ENCODE measurements at places on chromosomes 1 and 21.

DNA sequence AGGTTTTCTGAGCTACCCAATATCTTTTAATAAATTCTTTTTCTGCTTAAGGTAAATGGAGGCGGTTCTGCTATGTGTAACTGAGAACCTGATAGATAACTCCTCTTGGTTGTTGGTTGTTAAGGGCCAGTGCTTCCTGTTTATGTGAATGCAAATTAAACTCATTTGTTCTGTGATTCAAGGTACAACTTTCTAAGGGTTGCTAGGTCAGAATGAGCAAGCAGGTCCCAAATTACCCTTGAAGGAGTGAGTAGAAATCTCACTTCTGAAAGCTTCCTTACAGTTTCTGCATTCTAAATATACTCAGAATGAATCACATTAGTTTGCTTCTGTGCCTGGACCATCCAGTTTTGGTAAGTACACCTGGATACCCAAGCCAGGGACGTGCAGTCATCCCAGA is 15.5 kb upstream of the FAM78B start:
- no peak for DNase-seq

DNA sequence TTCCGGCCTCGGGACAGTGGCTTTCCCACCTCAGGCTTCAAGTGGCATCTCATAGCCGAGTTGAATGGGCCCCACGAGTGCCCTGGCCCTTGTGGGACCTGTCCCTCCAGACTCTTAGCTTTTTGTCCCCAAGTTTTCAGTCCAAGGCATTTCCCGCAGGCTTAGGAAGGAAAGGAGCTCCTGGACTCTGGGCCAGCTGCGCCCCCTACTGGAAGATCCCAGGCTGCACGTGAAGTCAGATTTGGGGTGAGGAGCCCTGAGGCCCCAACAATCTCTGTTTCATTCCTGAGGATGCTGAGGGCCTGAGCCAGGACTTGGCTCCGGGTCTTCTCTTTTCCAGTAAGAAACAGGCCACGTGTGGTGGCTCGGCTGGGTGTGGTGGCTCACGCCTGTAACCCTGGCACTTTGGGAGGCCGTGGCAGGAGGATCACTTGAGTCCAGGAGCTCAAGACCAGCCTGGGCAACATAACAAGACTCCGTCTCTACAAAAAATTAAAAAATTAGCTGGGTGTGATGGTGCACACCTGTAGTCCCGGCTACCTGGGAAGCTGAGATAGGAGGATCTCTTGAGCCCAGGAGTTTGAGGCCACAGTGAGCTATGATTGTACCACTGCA is 67.4 kb downstream of the ARHGEF10L start:
- DNase-seq = peak; percentile 64

DNA sequence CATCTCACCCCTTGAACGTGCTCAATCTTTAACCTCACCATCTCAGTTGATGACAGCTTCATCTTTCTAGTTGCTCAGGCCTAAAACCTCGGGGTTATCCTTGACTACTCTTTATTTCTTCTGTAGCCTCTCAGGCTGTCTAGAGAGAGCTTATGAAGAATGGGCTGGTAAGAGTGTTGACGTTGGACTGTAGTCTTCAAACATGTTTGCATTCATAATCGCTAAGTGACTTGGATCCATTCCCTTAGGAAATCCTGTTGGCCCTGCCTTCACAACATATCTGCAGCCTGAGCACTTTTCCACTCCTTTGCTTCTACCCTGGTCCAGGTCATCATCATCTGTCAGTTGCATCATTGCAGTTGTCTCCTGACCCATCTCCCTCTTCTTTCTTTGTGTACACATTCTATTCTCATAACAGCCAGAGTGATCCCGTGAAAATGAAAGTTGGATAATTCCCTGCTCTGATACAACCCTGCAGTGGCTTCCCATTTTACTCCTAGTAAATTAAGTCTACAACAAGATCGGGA is 10.5 kb downstream of the UCK2 start:
- DNase-seq = no peak

DNA sequence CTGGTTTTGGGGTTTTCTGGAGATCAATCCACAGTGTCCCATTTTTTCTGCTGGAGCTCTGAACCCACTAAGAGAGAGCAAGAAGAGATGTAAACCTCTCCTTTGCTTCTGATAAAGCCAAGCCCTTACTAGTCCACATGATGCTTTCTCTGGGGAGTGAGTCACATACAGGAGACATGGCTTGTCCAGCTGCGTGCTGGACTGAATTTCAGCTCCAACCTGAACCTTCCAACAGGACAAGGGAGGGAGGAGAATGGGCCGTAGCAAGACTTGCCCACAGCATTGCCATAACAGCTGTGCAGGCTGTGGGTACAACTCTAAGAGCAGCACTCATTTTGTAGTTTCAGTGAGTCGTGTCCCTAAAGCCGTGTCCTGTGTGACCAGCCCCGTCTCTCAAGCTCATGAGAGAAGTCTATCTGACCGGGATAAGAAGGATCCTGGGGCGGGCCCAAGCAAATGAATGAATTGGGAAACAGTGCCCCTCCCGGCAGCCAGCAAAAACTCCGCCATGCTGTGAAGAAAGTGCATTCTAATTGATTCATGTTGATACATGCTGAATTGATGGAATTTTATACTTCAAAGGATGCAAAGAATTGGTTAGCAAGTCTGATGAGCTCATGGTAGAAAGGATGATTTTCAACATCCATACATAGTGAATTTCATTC is 195.2 kb downstream of the GABPA start:
- no peak for DNase-seq

DNA sequence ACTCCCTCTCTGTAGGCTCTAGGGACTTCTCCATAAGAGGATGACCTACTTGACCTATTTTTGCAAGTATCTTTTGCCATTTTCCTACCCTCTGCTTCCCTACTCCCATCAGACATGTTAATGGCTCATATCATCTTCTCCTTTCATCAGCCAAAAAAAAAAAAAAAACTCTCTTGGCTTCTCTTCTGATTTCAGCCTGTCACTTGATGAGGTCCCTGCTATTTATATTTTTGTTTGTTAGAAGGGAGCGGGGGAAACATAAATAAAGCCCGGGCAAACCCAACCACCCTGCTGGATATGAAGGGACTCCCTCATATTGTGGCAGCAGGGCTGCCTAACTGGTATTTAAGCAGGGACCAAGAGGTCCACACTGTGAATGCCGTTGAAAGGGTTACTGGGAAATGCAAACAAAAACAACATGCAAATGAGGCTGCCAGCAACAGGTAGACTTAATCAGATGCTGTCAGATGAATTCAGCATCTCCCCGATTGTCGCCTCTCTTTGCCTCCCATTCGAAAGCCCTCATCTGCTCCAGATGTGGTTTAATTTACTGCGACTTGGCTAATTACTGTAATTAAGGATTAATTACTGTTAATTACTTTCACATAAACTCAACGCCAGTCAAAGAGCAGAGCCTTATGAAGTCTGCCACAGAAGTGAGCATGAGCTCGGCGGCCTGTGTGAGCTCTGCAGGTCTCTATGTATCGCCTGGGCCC is 172.3 kb downstream of the PBX1 start:
- no peak for DNase-seq

DNA sequence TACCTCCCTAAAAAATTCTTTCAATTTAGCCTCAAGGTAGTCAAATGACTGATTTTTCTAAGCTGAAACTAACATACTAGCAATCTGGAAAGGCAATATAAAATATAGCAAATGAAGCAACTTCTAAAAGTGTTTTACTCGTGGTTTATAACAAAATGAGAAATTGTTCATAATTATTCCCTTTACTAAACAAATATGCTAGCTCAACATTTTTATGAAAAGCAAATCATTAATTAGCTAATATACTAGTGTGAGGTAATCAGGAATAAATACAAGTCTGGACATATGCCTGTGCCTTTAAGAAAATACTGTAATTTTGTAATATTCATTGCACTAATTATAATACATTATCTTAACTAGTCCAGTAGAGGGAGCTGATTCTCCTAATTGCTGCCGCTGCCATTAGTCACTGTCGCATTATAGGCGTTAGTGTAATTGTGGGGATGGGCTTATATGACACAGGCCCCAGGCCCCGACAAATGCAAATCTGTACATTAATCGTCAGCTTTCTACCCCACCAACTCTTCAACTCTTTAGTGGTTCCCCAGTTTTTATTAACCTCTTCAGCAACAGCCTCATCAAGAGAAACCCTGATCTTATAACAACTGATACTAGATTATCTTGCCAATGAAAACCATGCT is 160.9 kb downstream of the GABPA start:
- peak; percentile 27 for DNase-seq

DNA sequence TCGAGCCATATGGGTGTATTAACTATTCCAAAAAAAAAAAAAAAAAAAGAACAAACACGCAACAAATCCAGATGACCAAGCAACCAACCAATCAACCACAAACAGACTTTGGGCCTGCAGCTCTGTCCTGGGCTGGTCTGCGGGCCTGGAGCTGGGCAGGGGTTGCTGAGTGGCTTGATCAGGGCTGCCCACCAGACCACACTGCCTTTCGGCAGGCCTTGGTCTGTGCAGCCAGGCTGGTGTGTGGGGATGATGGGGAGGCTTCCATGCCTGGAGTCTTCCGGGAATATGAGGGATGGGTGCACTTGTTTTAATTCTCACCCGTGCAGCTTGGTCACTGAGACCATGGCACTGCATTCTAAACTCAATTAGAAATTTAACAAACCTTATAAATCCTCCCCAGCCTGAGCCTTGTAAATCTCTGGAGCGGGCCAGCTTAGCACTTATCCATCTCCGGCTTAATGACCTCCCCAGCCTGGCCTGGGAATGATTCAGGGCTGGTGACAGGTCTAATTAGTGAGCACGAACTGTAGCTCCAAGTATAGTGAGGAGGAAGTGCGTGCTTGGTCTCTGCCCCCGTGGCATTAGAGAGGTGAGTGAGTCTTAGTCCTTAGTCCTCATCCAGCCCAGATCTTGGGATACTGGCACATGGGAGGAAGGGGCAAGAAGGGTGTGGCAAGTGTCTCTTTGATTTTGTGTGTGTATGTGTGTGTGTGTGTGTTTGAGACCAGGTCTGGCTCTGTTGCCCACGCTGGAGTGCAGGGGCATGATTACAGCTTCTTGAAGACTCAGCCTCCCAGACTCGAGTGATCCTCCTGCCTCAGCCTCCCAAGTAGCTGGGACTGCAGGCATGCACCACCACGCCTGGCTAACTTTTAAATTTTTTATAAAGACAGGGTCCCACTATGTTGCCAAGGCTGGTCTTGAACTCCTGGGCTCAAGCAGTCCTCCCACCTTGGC is 74.6 kb upstream of the CSF3R start:
- DNase-seq = no peak

DNA sequence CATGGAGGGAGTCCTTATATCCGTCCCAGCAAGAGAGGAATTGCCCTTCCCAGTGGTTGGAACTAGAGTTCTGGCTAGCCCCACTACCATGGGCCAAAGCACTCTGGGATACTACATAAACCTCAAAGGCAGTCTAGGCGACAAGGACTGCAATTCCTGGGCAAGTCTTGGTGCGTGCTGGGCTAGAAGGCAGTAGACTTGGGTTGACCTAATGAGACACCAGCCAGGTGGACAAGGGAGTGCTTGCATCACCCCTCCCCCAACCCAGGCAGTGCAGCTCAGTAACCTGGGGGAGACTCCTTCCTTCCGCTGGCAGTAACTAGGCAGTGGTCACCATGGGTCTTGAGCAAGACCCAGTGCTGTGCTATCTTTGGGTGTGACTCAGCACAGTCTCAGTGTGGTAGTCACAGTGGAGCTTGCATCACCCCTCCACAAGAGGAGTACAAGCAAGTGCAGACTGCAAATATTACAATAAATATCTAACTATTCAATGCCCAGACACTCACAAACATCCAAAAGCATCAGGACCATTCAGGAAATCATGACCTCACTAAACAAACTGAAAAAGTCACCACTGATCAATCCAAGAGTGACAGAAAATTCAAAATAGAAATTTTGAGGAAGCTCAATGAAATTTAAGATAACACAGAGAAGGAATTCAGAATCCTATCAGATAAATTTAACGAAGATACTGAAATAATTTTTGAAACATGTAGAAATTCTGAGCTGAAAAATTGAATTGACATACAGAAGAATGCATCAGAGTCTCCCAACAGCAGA is 84.7 kb upstream of the LYPLAL1 start:
- no peak for DNase-seq

DNA sequence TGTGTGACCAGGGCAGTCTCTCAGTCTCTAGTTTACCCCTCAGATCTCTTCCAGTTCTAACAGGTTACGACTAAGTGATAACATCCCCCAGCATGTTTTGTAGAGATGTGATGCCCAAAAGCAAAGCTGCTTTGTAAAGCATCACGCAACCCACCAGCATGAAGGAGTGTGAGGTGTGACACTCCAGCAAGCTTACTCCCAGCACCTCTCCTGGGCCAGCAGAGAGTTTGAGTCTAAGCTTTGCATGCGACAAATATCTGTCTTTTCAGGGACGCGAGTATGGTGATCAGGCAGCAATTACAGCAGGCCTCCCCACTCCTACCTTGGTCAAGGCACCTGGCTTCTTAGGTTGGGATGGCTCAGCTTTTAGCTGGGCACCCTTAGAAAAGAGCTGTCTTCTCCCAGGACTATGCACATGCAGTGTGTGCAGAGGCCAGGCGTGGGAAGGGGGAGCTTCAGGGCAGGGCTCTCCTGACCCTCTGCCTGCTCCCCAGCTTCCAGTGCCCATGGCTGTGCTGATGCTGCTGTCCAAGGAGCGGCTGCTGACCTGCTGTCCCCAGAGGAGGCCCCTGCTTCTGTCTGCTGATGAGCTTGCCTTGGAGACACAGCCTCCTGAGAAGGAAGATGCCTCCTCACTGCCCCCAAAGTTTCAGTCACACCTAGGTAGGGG is 48.2 kb downstream of the ELK4 start:
- no peak for DNase-seq

- no peak for DNase-seq
Measured at GRCh38 chr21:33541105-33541711, 709 bp downstream of the GART start.

DNA sequence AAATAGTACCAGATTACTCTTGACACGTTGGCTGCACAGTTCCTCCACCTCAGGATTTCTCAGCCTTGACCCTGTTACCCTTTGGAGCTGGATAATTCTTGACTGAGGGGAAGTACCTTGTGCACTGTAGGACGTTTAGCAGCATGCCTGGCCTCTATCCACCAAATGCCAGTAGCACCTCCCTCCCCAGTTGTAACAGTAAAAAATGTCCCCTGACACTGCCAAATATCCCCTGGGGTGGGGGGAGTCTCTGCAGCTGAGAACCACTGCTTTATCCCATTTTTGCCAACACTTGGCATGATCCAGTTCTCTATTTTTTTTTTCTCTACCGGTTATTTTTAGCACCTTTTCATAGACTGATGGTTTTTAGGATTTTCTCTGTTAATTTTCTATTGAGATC is 34.0 kb downstream of the C1orf198 start:
- DNase-seq = no peak

DNA sequence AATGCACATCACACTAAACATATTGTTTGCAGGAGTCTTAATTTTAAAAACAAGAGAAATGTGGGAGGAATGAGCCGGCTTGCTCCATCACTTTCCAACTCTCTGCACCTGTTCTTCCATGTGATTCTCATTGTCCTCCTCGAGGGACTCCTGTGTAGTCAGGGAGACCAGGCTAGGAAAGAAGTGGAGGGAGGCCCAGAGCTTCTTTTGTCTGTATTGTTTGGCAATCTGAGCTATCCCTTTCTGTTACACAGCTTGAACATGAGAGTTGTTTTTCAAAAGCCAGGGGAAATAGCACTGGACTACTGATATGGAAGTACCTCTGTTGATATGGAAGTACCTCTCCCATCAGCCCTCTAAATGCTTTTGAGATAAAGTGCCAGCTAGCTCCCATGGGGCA is 18.8 kb upstream of the LRRC8D start:
- peak; percentile 78 for DNase-seq
